ENCODE measurements at places on chromosomes 3 and 15. TPM values are rescaled to one million over a fixed set of nuclear protein-coding genes. Genes with fewer than 3 reads are reported as not detected.

The CPLX3 gene
- total RNA-seq = not detected

The BOC gene
- total RNA-seq = 3.8 TPM

The WDR72 gene
- total RNA-seq = not detected

The ARPP21 gene
- 145 TPM for total RNA-seq

The PCLAF gene
- 0.37 TPM for total RNA-seq

The SERINC4 gene
- 0.20 TPM for total RNA-seq

The CCDC191 gene
- 1.2 TPM for total RNA-seq

The FANCD2OS gene
- not detected for total RNA-seq

DNA sequence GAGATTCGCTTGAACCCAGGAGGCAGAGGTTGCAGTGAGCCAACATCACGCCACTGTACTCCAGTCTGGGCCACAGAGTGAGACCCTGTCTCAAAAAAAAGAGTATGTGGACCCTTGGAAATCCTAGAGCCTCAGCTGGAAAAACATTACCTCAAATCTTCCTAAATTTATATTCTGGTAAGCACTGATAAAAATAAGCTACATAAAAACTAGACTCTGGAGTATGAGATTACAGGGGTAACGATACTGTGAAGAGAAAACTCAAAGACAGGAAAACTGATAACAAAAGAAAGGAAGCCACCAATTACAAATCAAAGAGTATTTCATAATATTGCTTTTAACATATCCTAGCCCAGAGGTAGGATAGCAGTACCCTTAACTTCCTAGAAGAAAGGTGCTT, 30.3 kb downstream of the SETD2 start:
- no peak for DNase-seq

- no peak for DNase-seq
Measured at GRCh38 chr3:69842351-69842750, 103.1 kb downstream of the MITF start.

- no peak for DNase-seq
Measured at GRCh38 chr3:174438501-174439145, 420.5 kb upstream of the NAALADL2 start.

DNA sequence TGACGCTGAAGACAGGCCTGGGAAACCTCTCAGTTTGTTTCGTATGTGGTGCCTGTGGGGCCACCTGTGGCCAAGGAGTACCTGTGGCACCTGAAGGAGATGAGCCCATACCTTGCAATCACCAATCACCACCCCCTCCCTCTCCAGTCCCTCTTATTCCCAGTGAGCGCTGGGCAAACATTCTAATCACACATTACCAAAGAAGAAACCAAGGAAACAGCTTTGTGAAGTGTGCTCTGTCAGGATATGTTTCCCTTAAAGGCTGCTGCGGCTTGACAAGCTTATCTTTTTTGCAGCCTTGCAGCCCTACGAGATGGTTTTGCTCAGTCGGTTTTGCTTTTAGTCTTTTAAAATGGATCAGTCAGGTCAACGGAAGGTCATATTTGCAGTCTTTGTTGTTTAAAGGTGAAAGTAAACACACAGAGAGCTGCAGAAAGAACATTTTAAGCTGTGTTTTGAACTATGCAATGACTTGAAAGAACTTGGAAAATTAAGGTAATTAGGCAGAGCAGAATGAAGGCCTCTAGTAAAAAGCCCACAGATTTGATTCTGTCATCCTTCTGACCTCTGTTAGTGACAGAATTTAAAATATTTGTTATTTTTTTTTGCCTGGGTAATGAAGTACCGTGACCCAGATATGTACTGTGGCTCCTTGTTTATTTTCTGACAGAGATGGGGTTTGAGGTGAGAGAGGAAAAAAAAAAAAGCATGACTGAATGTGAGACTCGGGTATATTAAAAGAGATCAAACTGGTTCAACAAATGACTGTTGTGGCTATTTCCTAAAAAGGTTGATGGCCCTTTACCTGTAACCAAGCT, 461.4 kb downstream of the NSUN3 start:
- DNase-seq = no peak

GRCh38 chr15:97071668-97072067, 741.2 kb downstream of the NR2F2 start:
- DNase-seq = no peak

DNA sequence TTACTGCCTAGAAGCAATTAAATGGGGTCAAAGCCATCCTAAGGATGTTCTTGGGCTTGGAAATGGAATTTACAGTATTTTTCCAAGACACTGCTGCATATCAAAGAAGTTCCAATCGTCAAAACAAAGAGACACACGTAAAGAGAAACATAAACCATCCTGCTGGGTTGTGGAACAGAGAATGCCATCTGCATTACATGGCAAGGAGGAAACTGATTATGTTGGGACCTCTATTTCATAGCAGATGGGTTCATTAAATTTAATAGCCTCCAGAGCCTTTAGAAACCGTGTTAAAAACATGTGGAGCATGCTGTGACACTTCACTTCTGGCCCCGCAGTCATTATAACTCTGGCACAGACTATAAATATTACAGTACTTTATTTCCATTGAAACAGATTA, 154.6 kb downstream of the LRTM1 start:
- no peak for DNase-seq

- DNase-seq = no peak
Measured at GRCh38 chr3:177715980-177716379, 518.7 kb upstream of the TBL1XR1 start.
